RWPE2 (cell line): ENCODE measurements at places on chromosomes 4 and X.
A peak's percentile ranks its signal among the peaks of the same experiment; 100 is the strongest.

- no peaks in the 10 kb centered on the region for H3K36me3 ChIP-seq
- no peak overlapping the region for H3K27ac ChIP-seq
- no peaks in the 10 kb centered on the region for H3K27me3 ChIP-seq
These were observed 841.9 kb downstream of the TRAM1L1 start for GRCh38 chr4:116243431-116243830.

GRCh38 chrX:50036426-50036825 lies 114.0 kb downstream of the CLCN5 start:
- H3K27ac ChIP-seq, result no peak overlapping the region
- no peak overlapping the region for H3K4me3 ChIP-seq
- H3K36me3 ChIP-seq, result no peaks in the 10 kb centered on the region

DNA sequence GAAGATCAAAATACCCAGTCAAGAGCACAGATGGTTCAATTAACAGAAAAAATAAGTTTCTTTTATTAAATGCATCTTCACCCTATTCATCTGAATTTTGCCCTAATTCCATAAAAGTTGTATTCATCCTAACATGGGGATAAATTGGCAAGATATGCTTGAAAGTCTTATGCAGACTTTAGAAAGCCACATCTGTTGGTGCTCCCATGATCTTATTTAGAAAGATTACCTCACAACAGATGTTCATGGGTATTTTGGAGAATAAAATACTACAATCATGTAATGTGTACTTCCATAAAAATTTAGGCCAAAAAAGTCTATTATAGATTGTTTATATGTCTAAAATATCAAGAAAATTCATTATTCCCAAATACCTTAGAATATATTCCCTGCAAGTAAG lies 510.3 kb downstream of the TECRL start:
- H3K27ac ChIP-seq, result no peak overlapping the region
- H3K27me3 ChIP-seq, result no peaks in the 10 kb centered on the region
- H3K36me3 ChIP-seq, result no peaks in the 10 kb centered on the region

GRCh38 chr4:147037069-147037468 lies 91.4 kb upstream of the TTC29 start:
- no peaks in the 10 kb centered on the region for H3K4me1 ChIP-seq
- H3K4me3 ChIP-seq, result no peak overlapping the region
- no peaks in the 10 kb centered on the region for H3K36me3 ChIP-seq
- DNase-seq, result no peak
- no peaks in the 10 kb centered on the region for H3K27me3 ChIP-seq

DNA sequence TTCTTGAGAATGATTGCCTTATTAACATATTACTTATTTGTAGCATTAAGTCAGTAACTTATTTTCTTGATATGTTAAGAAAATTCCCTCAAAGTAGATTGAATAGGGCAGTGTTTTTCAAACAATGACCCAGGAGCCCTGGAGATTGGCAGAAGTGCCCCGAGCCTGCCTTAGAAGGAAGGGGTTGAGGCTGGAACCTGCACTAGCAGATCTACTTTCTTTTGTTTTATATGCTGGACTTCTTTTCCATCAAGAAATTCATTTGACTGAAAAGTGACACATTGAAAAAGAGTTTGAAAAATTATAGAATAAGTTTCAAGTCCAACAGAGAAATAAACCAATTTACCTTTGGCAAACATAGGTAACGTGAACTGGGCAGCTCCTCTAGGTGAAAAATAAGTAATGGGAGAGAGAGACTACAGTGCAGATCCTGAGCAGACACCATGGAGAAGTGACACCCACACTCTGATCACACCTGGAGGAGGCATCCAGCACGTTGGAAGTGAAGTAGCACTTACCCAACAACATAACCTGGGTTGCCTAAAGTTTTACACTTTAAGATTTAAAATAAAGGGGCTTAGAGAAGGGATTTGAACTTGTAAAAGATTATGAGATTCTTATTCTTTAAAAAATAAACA lies 18.6 kb downstream of the ARSJ start:
- H3K36me3 ChIP-seq, result peaks cover 32% of the 10 kb centered on the region
- no peak overlapping the region for H3K4me3 ChIP-seq
- peaks cover 52% of the 10 kb centered on the region for H3K4me1 ChIP-seq
- H3K27me3 ChIP-seq, result no peaks in the 10 kb centered on the region
- no peak for DNase-seq
- H3K27ac ChIP-seq, result peak overlapping the region; percentile 95

GRCh38 chr4:131348263-131348662 lies 1800.8 kb upstream of the PCDH10 start:
- H3K36me3 ChIP-seq, result no peaks in the 10 kb centered on the region
- H3K27ac ChIP-seq, result no peak overlapping the region
- no peak for DNase-seq
- no peaks in the 10 kb centered on the region for H3K27me3 ChIP-seq

GRCh38 chrX:44244008-44244407 lies 99.5 kb downstream of the EFHC2 start:
- no peaks in the 10 kb centered on the region for H3K27me3 ChIP-seq
- no peaks in the 10 kb centered on the region for H3K36me3 ChIP-seq
- no peak overlapping the region for H3K4me3 ChIP-seq
- H3K27ac ChIP-seq, result no peak overlapping the region
- H3K4me1 ChIP-seq, result no peaks in the 10 kb centered on the region
